ENCODE measurements at places on chromosomes 7 and 10.

- DNase-seq, result no peak
These were observed 31.2 kb downstream of the GPRIN2 start for GRCh38 chr10:46525177-46525823.

- no peak for DNase-seq
These were observed 55.6 kb upstream of the LBX1 start for GRCh38 chr10:101284744-101285463.

GRCh38 chr10:122373721-122374120, 787 bp upstream of the PLEKHA1 start:
- DNase-seq, result no peak

DNA sequence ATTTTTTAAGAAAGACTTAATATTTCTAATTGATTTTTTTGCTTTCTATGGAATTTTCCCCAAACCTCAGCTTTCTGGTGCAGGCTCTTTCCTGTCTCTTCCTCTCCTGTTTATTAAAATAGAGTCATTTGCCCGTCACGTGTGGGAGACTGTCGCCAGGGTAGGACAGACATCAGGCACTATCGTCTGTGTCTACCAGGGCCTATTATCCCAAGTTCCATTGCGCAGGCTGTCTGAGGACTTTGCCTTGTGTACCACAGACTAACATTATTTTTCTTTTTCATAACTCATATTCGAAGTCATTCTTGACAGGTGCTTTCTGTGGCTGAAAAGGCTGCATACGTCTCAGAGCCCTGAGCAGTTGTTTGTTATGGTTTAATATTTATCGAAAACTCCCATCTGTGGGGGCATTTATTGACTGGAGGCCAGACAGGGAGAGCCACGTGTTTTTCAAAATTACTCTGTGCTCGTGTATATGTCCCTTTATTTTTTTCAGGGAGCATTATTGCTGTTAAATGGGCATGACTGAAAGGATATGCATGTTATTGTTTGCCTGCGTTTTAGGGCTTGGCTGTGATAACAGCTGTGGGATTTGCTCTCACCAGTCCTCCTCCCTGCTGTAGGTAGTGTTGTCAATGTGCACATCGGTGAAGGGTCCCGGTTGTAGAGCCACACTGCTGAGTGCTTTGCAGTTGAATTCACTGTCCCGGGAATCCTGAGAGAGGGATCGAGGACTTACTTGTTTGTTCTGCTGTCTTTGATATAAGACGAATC, 89.8 kb downstream of the CAMK1D start:
- DNase-seq, result no peak

GRCh38 chr7:116443646-116444045, 55.9 kb upstream of the CAV2 start:
- DNase-seq, result no peak

All from NCI-H774 (cell line).